ENCODE measurements at places on chromosomes 7 and 10.

DNA sequence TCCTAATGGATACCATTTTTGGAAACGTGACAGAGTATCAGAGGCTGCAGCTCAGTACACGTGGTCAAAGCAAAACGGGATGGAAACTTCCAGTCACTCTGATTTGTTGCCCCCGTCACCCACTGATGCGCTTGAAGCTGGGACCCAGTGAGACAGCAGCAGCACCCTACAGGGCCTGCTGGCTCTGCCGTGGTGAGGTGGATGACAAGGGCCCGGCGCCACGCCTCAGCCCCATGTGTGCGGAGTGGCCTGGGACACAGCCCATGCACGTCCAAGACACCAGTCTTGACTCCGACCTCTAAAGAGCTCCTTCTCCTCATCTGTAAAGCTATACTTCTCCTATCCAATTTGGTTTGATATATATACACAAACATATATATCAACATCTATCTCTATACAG is 39.0 kb downstream of the CLEC2L start:
- DNase-seq, result no peak

DNA sequence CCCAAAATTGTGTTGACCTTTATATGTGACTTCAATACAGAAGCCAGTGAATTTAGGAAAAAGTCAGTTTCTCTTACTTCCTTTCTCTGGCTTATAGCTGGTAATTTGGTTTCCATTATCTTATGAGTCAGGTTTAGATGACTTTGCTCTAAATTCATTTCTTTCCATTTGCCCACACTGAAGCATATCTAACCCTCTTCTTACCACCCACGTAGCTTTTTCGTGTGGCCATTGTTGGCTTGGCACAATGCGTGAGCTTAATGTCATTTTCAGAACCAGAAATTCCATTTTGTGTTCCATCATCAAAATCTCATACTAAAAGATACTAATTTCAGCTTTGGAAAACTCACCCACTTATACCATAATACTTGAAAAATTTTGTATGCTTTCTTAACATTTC is 271.2 kb downstream of the INHBA start:
- no peak for DNase-seq

DNA sequence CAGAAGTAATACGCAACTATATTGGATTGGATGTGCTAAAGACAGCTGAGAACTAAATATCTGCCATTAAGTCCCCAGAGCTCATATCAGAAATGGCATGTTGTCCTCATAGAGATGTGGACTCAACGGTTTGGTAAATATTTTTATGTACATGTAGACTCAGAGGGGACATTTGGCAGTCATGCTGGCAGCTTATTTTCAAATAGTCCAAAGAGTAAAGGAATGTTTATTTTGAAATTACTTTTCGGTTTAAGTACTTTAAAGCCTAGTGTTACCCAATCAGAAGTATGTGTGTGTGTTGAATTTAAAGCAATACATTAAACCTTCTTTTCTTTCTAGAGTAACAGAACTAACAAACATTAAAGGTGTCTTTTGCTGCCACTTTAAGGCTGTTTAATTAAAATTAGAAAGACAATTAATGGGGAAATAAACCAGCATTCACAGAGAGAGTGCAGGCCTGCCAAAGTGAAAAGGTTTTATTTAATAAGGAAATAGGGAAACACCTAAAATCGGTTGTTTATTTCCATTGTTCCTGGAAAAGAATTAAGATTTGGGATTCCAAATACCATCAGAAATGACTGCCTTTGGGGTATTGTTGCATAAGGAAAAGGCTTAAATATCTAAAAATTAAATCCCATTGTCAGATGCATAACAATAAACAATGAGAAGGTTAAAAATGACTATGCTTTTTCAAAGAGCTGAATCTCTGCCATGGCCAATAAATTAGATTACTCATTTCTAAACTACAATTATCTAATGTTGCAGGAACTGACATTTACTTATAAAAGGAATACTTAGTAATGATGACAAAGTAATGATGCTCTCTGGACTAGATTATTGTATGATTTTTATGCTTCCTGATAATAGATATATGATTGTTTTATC is 113.4 kb upstream of the AHR start:
- no peak for DNase-seq

DNA sequence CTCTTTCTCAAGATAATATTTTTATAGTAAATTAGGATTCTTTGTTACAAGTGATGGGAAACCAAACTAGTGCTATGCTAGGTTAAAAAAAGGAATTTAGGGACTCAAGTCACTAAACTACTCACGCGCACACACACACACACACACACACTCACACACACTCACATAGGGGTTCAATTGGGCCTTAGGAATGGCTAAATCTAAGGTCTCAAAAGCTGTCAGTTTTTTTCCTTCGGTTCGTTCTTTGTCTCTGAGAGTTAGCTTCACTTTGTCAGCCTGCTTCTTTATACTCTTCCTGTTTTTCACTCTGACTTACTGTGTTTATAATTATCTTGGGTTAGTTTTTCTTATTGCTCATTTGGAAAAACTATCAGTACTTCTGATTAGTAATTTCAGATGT is 138.9 kb downstream of the ADK start:
- no peak for DNase-seq

- DNase-seq, result no peak
Observed at GRCh38 chr7:29987083-29987482, 2.5 kb downstream of the SCRN1 start.

DNA sequence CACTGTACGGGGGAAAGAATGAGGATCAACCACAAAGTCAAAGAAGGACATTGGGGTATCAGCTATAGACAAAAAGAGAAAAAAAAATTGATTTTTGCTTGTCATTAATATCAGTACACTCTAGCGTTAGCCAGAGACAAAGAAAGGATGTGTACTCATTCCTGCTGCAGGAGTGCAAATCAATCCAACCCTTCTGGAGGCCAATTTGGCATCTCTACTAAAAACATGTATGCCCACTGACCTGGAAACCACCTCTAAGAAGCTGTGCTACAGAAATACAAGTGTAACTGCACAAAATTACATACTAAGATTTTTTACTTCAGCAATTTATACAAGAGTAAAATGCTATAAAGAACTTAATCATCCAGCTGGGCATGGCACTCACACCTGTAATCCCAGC is 13.6 kb downstream of the NSMCE4A start:
- no peak for DNase-seq
